GM20000 (cell line): ENCODE measurements at places on chromosomes 1 and 21.

DNA sequence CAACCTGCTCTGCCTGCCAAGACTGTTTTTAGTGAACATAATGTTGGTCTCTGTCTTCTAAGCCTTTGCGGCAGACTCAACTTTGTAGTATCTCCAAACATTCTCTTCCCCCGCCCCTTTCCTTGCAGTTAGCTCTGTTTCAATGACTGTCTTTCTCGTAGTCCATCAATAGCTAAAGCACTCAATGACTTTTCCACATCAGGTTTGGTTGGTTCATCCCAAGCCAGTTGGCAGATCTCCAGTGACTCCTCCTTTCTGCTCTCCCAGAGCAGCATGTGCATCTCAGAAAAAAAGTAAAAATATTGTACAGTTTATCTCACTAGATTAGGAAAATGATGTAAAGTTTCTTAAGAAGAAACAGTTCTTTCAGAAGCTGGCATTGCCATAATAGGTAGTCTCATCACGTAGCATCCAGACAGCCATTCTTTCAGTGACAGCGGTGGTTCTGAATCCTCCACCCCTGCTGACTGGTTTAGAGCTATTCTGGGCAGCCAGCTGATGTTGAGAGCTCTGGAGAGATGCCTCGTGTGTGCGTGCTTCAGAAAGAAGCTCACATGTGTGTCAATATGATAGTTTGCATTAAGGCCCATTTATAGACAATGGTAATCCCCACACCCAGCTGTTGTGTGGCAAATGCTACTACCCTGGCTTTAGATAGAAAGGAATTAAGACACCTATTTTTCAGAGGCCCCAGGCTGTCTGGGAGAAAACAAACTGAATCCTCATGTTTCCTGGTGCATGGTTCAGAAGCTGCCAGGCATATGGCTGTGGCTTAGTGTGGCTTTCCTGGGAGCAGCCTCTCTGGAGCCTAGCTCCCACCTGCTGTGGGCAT lies 53.2 kb downstream of the CNN3 start:
- no peak for DNase-seq

DNA sequence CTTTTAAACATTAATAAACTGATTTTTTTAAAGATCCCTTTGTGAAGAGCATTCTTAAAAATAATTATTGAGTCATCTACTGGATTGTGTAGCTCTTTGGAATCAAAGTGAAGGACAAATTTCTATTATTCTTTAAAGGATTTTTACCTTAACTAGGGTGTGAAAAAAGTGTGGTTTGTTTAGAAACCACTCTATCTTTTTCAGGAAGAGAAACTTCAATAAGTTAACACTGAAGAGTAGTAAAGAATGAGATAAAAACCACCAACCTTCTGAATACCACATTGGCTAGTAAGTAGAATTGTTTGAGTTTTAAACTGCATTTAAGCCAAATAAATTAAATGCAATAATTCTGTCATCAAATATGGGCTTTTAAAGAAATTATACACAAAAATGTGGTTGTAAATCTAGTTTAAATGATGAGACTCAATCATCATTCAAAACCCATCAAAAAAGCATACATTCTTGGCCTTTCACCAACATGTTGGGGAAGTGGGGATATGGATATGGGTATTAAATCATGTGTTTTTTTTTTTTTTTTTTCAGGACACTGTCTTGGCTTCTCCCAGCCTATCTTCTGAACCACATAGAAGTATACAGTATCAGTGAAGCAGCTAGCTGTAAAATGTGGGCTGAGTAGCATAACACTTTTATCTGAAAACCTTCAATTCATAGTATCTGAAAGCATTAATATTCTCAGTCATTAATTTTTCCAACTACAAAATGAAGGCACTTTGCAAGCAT lies 4.8 kb downstream of the S1PR1 start:
- DNase-seq = peak; percentile 15

DNA sequence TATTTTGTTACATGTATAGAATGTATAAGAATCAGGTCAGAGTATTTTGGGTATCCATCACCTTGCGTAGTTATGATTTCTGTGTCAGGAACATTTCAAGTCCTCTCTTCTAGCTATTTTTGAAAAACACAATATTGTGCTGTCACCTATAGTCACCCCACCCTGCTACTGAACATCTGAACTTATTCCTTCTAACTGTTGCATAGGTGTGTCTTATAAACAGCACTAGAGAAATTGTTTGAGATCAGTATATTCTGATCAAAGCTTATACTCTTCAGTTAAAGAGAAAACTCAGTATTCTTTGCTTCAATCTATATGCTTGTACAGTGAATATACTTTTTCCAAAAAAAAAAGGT lies 96.0 kb downstream of the ASH1L start:
- no peak for DNase-seq

DNA sequence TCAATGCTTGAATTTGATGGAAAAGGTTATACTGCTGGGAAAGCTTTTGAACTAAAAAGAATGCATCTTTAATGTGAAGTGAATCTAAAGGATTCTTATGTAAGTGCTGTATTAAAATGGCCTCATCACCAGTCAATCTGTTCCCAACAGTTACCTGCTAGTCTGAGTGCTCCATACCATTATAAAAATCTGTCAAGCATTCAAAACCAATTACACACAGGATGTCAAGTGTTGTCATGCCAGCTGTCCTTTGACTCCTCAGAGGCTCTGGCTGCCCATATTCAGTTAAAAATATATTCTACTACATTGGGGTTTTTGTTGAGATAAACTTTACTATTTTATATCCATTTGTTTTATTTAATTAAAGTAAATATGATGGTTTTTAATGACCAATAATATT lies 1587.7 kb downstream of the AMY1C start:
- DNase-seq = no peak

DNA sequence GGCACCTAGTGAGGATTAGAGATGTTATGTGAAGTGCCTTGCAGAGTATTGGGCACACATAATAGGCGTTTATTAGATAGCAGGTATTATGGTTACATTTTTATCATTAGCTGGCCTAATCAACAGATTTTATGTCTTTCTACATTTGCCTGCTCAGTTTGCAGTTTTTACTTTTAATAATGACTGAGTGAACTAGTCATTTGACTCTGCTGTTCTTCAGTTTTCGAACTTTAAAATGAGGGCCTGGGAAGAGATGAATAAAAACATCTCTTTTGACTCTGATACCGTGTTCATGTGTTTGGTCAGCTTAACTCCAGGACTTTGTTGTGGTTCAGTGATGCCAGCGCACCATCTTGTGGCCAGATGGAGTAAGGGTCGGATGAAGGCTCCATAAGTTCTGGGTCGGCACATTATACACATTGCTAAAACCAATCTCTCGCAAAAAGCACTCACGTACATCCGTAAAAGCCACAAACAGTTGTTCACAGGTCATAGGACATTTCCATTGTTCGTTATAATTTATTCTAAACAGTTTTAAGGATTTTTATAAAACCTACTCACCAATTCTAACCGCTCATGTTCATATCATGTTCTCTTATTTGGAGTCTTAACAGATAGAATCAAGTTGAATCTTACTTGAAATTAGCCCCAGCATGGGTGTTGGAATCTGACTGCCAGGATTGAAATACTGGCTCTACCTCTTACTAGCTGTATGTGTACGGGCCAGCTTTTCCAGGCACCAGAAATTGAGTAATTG lies 78.4 kb upstream of the GPR88 start:
- DNase-seq = peak; percentile 55

DNA sequence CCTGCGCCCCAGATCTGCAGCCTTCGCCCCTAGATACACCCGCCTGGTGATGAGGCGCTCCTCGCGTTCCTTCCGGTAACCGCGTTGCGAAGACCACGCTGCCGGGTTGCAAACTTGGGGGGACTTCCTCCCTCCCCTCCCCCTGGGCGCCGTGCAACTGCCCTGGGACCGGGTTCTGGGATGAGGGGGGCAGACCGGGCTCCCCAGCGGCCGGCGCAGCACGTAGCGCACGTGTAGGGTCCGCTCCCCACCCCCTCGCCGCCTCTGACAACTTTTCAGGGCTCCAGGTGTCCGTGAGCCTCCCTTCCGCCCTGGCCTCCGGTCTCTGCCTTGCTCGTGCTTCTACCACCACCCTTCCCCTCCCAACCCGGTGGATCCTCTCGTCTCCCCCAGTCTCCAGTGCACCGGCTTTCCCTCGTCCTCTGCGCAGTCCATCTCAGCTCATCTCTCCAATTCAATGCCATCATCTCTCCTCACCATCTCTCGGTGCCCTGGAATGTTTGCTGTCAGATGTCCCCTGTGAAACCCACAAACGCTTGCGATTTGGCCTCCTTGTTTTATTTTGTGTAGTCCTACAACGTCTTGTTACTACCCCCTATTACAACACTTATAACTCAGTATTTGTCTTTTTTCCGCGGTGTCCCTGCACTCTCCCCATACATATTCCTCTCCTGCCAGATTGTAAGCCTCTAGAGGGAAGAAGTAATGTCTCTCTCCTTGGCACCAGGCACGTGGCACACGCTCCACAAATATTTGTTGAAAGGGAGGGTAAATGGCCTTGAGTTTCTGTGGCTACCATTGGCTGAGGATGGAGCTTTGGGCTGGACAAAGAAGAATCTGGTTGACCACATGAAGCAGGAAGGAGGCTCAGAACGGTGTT lies 782 bp downstream of the PCAT6 start:
- peak; percentile 56 for DNase-seq

GRCh38 chr21:14313300-14313699 lies 69.6 kb downstream of the HSPA13 start:
- no peak for DNase-seq

GRCh38 chr1:247854899-247855545 lies 2.0 kb upstream of the TRIM58 start:
- DNase-seq = no peak

- no peak for DNase-seq
These were observed 68.7 kb downstream of the CASZ1 start for GRCh38 chr1:10727751-10728232.

DNA sequence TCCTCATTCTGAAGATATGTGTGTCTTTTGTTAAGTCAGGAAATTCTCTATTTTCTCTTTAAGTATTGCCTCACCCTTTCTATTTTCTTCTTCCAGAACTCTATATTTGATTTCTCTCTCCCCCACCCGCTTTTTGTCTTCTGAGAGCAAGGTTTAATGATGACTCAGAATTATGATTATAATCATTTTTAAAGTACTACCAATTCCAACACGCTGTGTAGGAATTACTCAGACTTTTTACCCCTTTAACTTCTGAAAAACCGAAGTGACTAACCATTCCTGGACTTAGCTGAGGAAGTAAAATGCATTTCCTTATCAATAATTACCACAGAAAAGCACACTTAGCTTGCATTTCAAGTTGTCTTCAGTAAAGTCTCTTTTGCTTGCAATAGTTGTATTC lies 20.8 kb upstream of the SCYL3 start:
- DNase-seq = no peak

DNA sequence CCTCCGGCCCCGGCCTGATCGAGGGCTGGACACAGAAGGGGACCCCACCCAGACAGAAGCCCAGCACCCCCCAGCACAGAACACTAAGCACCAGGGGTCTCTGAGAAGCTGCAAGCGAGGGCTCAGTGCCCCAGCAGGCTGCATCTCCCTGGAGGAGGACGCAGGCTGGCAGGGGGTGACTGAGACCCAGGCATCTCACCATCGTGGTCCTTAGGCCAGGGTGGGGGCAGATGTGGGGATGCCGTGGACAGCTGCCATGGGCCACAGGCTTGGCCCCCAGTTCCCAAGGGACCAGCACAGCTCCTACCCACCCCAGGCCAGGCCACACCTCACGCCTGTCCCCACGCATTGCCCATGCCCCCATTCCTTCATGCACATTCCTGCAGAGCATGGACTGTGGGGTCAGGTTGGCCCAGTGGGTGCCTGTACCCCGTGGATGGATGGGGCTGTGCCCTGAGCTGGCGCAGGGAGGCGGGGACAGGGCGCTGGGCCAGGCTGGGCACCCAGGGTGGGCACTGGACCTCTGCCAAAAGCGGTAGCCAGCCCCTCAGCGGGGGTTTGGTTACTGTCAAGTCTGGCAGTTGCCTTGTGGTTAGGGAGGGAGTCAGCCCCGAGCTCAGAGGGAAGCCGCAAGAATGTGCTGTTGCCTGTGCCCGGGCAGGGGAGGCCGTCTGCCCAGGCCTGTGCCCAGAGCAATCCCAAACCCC lies 61.5 kb downstream of the ARHGEF16 start:
- DNase-seq = no peak

GRCh38 chr1:2803931-2804627 lies 2.6 kb upstream of the TTC34 start:
- no peak for DNase-seq

DNA sequence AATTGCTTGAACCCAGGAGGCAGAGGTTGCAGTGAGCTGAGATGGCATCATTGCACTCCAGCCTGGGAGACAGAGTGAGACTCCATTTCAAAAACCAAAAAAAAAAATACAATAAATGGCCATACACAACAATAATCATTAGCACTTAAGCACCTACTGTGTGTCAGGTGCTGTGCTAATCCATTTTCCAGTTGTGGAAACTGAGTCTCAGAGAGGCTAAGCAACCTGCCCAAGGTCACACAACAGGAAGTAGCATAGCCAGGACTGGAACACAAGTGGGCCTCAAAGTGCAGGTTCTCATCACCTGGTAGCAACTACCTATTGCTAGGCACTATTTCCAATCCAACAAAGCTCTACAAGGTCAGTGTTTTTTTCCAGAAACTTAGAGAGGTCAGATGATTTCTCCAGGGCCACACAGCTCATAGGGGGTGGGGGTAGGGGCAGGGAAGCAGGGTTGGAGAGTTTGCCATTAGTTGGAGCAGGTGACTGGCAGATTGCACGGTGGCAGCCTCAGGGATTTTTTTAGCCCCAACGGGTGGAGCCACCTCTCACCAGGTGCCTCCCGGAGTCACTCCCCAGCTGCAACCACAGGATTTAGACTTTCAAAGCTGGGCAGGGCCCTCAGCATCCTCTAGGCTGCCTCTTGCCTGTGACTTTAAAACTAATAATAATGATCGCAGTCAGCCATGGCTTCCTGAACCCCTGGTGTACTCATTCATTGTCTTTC lies 52.5 kb upstream of the ID3 start:
- DNase-seq = no peak

- no peak for DNase-seq
These were observed 163.0 kb upstream of the KAZN start for GRCh38 chr1:14435368-14436023.

- DNase-seq = peak; percentile 84
These were observed 63.4 kb downstream of the KCNAB2 start for GRCh38 chr1:6108937-6109614.

GRCh38 chr1:193260896-193261295 lies 74.5 kb upstream of the B3GALT2 start:
- DNase-seq = no peak

DNA sequence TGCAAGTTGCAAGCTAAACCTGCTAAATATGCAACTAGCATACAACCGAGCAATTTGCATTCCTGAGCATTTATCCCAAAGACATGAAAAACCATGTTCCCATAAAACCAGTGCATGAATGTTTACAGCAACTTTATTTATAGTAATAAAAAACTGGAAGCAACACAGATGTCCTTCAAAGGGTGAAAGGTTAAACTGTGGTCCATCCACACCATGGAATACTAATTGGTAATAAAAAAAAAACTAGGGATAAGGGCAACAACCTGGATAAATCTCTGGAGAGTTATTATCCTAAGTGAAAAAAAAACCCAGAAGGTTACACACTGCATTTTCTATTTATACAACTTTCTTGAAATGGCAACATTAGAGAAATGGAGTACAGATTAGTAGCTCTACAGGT lies 474.1 kb downstream of the SMYD3 start:
- DNase-seq = no peak

- DNase-seq = no peak
These were observed 31.5 kb downstream of the XCL1 start for GRCh38 chr1:168607872-168608428.
